Endothelial cell (in vitro differentiated cells): ENCODE measurements at places on chromosomes 1 and 21.

DNA sequence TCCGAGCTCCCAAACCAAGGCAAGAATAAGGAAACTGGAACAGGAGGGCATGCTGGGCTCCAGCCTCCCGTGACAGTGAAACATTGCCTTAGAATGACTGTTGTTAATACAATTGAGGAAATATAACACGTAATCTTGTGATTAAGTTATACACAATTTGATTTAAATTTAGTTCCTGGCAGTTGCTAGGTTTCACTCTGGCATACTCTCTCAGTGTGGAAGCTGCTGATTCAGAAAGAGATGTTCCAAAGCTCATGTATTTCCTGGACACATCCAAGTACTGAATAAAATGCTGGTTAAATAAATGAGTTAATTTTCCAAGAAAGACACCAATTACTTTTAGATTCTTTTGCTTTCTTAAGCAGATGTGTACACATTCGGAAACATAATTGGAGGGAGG lies 176.1 kb downstream of the GRIK1 start:
- DNase-seq: no peak

GRCh38 chr1:68329096-68329835 lies 96.9 kb upstream of the WLS start:
- no peak for DNase-seq

DNA sequence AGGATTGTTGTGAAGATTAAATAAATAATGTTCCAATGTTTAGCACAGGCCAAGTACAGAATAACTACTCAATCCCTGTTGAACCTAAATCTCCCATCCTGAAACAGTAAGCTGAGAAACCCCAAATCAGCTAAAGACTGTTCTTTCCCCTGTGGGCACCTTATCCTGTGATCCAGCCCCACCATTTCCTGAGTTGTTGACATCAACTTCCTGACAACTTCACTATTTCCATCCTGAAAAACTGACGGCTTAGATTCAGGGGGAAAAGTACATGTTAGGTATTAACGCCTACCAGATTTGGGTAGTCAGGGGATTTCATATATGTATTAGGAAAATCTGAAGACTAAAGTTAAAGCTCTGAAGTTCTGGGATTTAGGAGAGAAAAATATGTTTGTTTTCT lies 51.7 kb upstream of the PALMD start:
- DNase-seq: no peak

GRCh38 chr21:32044205-32045180 lies 171.7 kb downstream of the HUNK start:
- no peak for DNase-seq

- no peak for DNase-seq
These were observed 29.3 kb downstream of the COP1 start for GRCh38 chr1:176177764-176178163.

GRCh38 chr1:32240140-32240951 lies 6.7 kb upstream of the FAM167B start:
- DNase-seq: peak; percentile 45

DNA sequence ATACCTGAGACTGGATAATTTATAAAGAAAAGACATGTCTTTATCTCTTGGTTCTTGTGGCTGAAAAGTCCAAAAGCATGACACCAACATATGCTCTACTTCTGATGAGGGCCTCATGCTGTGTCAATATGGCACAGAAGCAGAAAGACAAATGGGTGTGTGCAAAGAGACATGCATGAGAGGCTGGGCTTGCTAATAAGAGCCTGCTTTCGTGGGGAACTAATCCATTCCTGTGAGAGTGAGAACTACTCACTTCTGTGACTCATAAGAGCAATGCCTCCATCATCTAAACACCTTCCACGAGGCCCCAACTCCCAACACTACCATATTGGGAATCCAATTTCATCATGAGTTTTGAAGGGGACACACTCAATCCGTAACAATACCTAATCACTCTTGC lies 340.0 kb upstream of the DUSP10 start:
- DNase-seq: no peak

DNA sequence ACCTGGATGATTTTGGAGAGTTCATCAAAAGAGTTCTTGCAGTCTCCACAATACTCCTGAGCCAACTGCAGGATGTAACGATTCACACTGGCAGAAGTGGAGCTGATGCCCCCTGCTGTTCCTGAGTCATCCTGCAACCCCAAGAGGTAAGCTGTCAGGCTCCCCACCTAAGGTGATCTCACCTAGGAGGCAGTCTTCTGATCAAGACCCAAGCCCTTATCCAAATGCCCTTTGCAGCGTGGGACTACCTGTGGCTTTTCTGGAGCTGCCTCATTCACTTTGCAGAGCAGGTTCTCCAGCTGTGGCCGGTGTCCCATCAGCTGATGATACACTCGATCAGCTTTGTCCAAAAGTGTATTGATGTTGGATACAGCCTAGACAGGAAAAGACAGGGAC lies 96.4 kb downstream of the UBR4 start:
- DNase-seq: peak; percentile 36

DNA sequence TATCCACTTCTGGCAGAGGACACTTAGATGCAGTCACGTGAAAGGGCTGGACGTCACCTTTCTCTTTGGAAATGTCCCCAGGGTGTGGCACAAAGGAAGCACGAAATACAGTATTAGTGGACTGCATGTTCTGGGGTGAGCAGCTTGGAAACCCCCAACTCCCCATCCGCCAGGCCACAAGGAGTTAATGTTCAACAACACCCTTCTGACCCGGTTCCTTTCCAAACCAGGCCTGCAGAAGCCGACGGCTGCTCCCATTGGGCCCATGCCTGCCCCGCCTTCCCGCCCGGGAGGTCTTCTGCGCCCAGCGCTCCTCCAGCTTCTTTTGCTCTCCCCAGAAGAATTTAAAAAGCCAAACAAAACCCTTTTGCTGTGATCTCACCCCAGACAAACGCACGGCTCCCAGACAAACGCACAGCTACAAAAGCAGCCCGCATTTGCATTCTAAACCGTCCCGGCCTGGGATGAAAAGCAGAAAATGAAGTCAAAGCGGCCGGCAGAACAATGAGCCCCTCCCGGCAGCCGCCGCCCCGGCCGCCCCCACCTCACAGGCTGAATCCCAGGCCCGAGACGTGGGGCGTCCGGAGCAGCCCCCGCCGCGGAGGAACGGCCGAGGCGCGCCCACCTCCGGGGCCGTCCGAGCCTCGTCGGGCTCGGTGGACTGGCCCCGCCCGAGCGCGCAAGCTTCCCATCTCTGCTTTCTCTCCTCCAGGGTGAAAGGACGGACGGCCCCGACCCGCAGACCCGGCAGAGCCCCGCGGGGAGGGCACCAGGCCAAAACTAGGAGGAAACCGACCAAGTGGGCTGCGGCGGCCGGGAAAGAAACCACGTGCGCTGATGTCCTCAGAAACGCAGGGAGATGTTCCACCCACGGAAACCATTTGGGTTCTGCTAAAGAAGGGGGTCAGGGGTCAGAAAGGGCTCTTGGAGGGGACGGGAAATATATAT lies 101.9 kb downstream of the PLPP3 start:
- peak; percentile 42 for DNase-seq

- DNase-seq: no peak
These were observed 78.4 kb downstream of the KIF14 start for GRCh38 chr1:200542162-200542561.

DNA sequence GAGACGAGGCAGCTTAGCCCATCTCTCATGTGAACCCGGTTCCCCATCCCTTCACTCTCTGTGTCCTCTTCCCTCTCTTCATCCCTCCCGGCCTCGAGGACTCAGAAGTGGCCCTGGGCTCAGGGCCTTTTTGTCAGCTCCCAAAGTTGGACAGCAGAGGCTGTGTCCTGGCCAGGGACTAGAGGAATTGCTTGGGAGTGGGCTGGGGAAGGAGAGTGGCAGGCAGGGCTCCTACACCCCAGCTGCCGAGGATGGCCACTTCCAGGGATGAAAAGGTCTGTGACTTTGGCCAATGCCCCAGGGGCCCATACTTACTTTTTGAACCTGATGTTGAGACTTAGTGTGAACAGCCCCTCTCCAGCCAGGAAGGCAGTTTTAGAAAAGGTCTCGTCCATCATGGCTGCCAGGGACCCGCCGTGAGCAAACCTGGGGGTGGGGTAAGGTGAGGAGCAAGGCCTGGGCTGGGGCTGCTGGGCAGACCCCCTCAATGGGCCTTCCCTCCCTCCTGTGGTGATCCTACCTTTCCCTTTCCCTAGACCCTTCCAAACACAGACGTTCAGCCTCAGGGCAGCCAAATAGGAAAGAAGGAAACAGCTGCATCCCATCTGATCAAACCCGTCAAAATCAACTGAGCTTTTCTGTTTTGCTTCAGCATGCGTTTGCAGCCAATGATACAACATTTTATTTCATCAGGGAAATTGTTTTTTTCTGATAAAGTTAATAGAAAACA lies 5.5 kb downstream of the THEM5 start:
- no peak for DNase-seq

GRCh38 chr1:219514728-219515127 lies 98.2 kb downstream of the ZC3H11B start:
- DNase-seq: no peak

DNA sequence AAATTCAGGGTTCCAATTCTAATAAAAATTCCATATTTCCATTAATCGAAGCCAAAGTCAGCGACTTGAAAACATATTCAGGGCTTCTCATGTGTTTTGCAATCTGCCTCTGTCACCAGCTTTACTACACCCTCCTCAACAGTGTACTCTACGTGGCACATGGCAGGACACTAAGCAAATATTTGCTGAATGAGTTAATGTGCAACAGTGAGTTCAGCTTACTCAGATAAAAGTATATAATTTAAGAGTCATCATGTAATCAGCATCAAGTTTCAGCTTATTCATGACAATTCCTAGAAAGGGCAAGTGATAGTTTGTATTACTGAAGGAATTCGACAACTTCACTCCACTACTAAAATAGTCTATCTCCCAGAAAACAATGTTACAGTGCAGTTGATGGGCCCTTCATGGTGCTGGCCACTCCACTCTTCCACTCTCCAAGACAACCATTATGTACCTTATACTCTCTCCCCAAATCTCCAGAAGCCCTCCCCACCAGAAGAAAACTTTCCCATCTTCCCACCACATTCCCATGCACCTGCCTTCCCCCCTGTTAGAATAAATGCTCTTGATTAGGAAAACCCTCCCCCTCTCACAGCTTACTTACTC lies 97.3 kb downstream of the TTLL7 start:
- DNase-seq: no peak

DNA sequence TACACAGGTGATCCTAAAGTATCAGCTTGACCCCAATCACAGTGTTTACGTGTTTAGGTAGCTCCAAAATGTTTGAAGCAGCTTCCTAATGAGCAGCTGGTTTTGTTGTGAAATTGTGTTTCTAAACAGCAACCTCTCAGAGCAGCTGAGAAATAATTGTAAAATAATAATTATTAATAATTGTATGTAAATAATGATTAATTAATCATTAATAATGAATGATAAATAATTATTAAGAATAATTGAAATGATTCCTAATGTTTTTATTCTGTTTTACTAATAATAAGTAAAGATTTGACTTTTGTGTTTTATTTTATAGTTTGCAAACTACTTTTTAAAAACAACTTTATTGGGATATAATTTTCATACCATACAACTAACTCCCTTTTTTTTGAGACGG lies 182.2 kb downstream of the URB2 start:
- no peak for DNase-seq

DNA sequence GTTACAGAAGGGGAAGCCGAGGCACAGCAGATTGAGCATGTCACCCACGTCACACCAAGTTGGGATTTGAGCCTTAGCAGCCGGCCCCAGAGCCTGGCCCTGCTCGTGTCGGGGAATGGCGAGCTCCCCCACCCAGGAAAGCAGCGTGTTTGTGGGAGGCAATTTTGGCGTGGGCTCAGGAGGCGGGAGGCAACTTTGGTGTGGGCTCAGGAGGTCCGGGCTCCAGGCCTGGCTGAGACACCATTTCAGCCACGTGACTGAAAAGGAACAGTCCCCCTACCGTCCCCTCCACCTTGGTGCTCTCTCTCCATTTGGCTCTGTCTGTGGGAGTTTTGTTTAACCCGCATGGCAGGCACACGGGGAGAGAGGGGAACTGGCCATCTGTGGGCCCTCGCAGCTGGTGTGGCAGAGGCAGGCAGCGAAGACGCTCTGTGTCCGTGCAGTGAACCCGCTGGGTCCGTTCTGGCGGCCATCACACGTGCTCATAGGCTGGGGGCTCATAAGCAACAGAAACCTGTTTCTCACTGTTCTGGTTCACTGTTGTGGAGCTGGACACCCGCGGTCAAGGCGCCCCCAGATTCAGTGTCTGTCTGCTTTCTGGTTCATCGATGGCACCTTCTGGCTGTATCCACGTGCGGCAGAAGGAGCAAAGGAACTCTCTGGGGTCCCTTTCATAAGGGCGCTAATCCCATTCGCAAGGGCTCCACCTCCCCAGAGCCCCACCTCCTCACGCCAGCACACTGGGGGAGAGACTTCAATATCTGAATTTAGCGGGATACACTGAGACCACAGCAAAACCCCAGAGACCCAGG lies 110.2 kb downstream of the CRYAA start:
- DNase-seq: no peak

DNA sequence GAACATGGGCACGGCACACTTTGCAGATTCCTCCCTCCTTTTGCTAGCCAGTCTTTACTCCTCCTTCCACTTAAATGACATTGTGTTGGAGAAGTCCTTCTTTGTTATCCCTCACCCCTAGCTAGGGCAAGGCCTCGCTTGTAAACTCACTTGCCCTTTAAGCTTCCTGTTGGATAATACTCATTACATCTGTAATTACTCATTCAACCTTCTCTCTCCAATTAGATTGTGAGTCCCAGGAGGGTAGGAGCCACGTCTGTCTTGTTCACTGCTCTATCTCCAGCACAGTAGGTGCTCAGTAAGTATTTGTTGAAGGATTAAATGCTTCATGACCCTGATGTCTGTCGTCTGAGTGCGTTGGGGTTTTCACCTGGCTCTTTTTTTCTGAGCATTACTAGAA lies 98.7 kb upstream of the USP24 start:
- DNase-seq: no peak

GRCh38 chr1:34328281-34328799 lies 151.6 kb downstream of the C1orf94 start:
- no peak for DNase-seq

GRCh38 chr1:150152772-150153456 lies 3.2 kb downstream of the PLEKHO1 start:
- DNase-seq: no peak

DNA sequence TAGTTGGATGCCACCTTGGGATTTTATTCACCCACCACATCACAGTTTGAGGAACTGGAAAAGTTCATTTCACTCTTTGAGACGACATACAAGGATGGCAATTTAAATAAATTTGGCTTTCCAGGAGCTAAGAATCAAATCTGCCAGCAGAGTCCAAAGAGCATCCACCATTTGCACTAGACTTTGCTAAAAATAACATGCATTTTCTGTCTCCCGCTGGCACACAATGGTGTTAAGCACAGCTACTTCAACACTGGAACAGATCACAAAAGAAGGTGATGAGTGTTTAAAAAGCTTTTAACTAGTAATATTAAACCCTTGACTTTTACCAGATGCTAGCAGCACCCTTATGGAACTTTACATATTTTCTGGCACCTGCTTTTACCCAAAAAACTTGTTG lies 44.6 kb downstream of the MAEL start:
- no peak for DNase-seq
